ENCODE measurements at places on chromosomes 4 and X. TPM values are rescaled to one million over a fixed set of nuclear protein-coding genes. Genes with fewer than 3 reads are reported as not detected.
A peak's percentile ranks its signal among the peaks of the same experiment; 100 is the strongest.

DNA sequence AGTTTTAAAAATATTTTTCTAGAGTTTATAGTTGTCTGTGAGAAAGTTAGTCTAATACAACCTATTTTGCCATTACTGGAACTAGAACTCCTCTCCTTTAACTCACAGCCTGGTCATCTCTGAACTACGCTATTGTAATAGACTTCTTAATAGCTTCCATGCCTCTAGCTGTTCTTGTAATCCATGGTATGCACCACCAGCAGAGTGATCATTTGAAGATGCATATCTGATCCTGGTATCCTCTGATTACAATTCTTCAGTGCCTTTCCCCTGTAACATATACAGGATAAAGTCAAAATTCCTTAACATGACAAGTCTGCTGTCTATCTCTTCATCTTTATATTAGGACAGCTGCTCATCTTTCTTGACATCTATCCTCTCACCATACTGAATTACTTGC is 37.6 kb upstream of the NALF2 start:
- DNase-seq = no peak

- no peak for DNase-seq
Measured at GRCh38 chrX:44012484-44013096, 39.4 kb upstream of the NDP start.

DNA sequence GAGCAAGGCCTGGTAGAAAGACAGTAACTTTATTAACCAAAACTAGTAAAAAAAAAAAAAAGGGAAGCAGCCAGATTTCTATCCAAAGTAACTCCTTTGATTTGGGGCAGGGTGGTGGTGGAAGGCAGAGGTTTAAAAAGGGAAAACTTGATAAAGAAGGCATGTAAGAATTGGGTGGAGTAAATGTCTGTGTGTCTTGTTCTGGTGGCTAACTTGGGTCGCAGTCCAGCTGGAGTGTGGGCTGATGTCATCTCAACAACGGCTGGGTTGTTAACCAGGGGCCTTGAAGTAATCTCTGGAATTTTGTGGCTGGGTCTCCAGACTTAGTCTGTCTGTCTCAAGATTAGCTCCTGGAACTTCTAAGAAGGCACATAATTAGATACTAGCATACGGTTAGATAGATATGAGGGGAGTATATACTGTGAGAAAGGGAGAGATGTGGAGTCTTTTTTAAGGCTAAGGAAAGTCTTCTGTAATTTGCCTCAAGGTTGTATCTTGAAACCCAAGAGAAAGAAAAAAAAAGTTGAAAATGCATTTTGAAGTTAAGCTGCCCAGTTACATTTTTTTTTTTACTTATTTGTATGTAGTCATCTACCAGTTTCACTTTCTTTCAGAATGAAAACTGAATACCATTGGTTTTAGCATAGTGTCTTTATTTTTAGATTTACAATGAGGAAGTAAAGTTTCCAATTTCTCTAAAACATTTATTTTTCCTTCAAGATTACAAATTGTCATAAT is 48.3 kb downstream of the MTHFD2L start:
- DNase-seq = no peak

DNA sequence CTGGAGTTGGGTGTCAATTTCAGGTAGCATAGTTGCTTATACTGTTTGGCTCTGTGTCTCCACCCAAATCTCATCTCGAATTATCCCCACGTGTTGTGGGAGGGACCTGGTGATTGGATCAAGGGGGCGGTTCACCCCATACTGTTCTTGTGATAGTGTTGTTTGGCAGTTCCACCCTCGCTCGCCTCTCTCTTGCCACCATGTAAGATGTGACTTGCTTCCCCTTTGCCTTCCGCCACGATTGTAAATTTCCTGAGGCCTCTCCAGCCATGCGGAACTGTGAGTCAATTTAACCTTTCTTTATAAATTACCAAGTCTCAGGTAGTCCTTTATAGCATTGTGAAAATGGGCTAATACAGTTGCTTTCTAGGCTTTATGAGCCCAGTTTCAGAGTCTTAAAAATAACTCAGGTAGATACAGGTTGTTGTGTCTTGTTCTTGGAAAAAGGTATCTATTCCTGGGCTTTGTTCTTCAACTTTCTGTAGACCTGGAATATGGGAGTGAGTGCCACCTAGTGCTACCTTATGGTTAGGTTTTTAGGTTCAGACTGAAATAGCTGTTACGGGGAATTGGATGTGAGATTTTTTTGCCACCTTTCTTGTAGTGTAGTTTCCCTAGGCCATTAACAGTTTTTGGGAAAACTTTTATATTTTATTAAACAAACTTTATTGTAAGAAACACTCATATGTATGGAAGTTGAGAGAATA is 15.6 kb downstream of the PGK1 start:
- no peak for DNase-seq

- no peak for DNase-seq
Measured at GRCh38 chr4:22500128-22500611, 15.7 kb downstream of the ADGRA3 start.

DNA sequence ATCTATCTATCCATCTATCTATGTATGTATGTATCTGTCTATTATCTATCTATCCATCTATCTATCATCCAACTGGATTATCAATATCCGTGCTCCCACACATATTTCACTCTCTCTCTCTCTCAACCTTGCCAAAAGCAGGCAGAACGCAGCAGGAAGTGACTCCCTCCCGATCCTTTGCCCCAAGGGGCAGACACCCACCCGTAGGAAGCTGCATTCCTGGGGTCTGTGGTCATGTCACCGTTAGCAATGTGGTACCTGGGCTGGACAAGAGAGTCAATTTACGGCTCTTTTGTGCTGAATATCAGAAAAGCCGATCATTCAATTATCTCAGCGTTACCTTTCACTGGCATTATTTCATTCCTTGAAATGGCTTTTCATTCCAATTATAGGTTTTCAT is 119.6 kb upstream of the PPP2R3B start:
- DNase-seq = no peak

- no peak for DNase-seq
Measured at GRCh38 chrX:24465532-24465865, 413 bp downstream of the PDK3 start.

ADRA2C gene
- total RNA-seq = 2.1 TPM

TACR3 gene
- 0.03 TPM for total RNA-seq

- DNase-seq = no peak
Measured at GRCh38 chr4:11070813-11071212, 357.9 kb downstream of the HS3ST1 start.

DNA sequence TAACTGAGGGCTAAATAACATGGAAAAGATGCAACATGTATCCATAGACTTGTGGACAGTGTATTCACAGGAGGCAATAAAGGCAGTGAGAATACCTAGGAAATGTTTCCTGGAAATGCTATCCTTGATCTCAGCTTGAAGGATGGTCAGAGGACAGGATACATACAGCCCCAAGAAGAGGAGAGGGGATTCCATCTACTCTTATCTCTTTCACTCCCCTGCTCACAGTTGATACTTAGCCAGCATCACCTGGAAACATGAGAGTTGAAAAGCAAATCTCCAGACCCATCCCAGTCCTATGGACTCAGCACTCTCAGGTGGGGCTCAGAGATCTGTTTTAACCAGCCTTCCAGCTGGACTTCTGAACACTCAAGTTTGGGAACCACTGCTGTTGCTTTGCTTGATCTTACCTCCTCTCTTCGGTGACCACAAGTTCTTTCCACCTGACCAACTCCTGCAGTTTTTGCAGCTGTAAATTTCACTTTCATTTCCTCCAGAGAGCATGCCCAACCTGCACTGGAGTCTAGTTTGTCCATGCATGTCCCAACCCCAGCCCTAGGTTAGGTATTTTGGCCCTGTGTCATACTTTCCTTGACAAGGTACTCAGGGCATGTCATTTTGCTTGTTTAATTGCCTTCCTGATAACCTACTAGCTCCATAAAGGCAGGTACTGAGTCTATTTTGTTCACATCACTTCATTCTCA is 10.4 kb downstream of the RELL1 start:
- peak; percentile 61 for DNase-seq

DNA sequence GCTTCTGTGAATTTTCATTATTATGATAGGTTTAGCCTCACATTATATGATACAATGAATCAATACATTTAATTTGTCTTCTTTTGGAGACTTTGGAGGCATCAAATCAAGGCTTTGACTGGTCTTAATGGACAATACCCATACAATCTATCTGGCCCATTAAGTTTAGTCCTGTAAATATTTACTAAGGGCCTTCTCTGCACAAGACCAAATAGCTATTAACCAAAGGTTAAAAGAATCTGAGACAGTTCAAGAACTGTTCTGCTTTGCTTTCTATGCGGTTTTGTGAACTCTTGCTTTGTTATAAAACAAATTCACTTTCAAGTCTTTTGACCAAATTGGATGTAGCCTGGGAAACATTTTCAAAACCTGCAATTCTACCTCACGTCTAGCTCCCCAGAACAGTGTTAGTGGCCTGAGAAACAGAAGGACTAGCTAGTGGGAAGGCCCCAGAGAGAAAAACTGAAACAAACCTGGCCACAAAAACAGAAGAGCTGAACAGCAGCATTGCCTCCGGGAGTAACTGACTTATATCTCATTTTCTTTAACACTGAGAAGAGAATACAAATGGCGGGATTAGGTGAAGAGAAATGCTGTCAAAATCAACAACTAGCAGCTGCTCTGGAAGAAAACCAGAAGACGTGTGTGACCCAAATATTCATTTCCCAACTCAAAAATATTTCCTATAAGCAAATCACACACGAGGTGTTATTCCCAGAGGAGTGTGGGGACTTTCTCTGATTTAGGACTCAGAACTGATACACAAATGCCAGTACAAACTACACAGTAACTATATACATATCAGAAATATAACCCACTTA is 548 bp downstream of the TLR1 start:
- DNase-seq = no peak

SRPX2 gene
- 18.9 TPM for total RNA-seq

GRCh38 chr4:182932651-182933050 is 15.5 kb upstream of the DCTD start:
- DNase-seq = no peak

DNA sequence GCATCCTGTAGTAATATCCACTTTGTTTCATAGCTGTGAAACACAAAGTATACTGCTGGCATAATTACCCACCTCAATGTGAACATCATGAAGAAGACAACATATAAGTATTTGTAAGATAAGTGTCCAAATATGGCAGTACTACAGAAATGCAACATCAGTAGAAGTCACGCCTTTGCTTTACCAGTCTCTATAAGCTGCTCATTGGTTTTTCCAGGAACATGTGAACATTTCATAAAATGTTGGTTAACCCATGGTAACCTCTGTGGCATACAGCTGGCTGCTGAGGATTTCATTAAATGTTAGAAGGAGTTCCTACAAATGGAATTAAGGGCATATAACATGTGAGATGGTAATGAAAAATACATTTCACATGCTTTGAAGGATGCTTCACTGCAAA is 77.6 kb downstream of the PPP3CA start:
- no peak for DNase-seq

DNA sequence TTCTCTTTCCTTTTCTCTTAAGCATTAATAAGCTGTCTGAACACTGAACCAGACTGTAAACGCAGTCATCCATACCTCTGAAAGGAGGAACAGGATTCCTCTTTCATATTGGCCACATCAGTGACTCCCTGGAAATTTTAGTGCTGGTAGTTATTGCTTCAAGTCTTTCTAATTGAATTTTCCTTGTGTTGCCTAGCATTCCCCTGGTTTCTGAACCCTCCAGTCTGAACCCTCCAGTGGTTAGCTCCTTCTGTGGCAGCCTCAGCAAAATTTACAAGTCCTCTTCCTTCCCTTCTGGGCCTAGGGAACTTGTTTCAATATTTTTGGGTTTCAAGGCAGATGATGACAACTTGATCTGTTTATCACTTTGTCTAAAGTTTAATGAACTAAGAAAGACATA is 7.9 kb downstream of the SPARCL1 start:
- no peak for DNase-seq

- DNase-seq = no peak
Measured at GRCh38 chrX:20665481-20665880, 398.8 kb upstream of the RPS6KA3 start.

PHOX2B gene
- total RNA-seq = not detected

TEX13D gene
- total RNA-seq = not detected

DNA sequence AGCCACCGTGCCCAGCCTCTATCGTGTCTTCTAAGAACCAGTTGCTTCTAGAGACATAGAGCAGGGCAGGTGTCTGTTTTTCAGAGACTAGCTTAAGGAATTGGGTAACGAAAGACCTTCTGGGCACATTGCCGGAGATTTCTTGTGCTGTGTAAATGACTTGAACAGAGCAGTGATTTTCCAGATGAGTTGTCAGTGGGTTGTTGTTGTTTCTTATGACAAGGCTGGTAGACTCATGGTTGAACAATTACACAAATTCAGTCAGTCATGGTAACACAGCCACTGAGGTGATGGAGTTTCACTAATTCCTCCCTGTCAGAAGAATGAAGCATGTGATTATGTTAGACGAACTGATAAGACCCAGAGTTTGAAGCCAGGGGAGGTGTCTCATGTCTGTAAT is 20.5 kb upstream of the DDX3X start:
- no peak for DNase-seq

HSFX2 gene
- total RNA-seq = 0.49 TPM
